ENCODE measurements at places on chromosomes 7 and 10.

DNA sequence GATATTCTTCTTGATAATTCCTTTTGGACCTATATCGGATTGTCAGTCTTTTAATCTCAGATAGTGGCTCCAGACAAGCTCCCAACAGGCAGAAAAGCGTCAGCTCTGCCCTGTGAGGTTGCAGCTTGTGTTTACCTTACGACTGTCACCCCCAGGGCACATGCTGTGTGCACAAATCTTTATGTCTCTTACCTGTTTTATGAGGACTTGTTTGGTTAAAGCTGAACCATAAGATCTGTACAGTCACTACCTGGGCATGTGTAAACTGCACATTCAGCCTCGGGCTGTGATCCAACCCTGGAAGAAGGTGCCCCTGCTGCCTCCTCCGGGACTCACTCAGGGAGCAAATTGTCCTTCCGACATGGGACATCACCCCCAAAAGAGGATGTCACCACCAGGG, 119.8 kb downstream of the GALNT17 start:
- no peak for DNase-seq

- DNase-seq, result no peak
Measured at GRCh38 chr7:155847821-155848435, 35.7 kb upstream of the SHH start.

- DNase-seq, result no peak
Measured at GRCh38 chr10:30788307-30788706, 158.8 kb upstream of the LYZL2 start.

- DNase-seq, result no peak
Measured at GRCh38 chr10:71493741-71494140, 97.0 kb downstream of the CDH23 start.

DNA sequence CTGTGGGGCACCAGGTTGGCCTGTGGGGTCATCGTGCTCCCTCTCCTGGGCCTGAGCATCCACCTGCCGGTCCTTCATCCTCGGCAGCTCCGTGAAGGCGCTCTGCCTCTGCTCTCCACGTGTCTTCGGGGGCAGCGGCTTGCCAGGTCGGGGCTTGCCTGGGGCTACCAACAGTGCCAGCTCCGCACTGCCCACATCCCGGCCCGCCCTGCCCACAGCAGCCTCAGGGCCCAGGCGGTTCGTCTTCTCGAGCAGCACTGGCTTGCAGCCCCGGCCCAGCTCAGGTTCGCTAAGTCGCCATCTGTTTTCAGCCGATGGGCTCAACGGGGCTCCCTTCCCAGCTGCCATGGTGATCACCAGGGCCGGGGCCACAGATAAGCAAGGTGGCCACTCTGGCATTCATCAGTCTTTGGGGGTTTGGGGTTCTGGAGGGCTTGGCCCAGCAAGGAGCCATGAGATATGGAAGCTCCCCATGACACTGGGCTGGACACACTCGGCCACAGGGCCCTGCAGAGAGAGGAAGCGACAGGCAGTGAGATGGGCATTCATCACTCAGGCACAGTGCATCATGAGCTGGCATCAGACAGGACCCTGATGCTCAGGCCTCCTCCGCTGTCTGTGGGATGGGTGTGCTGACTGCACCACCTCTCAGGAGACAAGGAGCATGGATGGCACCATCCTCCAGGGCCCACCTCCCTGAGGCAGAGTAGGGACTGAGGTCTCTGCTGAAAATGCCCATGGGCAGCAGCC, 15.5 kb downstream of the ZNF488 start:
- no peak for DNase-seq

GRCh38 chr10:104577163-104577562, 63.9 kb upstream of the SORCS3 start:
- DNase-seq, result no peak

DNA sequence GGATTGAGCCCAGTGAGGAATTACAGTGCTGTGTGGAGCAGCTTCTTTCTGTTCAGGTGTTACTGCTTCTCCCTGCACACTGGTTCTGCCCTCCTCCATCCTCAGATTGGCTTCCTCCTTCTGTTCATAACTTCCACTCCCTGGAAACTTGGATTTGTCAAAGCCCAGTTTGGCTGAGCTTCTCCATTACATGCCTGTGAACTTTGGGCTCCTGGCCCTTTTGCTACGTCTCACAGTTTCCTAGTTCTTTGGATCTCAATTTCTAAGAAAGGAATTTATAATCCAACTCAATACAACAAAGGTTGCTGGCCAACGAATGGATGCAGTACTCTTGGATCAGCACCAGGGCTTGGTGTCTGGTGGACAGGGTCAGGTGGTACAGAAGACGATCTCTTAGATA, 318.1 kb downstream of the RPS24 start:
- no peak for DNase-seq

DNA sequence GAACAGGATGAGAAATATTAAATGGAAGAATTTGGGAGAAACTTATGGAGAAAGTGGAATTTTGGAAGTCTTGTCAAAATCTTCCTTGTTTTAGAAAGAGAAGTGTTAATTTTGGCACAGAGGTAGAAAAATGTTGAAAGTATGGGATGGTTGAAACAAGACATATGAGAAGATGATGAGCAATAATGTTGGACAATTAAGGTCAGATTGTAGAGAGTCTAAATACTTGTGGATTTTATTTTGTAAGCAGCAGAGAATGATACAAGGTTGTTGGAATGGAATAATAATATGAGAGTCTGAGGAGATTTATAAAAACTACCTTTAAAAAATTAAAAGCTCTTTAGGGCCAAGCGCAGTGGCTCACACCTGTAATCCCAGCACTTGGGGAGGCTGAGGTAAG, 34.6 kb downstream of the PHTF2 start:
- no peak for DNase-seq

DNA sequence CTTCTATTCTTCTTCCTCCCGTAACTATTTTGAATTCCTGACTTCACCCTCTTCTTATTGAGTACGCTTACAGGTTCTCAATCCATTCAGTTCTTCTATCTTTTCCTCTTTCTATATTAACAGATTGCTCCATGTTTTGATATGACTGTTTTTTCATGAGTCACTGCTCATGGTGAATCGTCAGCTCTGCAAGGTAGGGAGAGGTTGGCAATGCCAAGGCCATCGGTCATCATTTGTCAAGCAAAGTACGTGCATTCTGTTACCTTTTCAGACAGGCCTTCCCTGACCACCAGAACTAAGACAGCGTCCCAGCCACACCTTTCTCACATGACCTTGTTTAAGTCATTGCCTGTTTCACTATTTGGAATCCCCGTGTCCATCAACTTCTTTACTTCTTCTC, 1001.9 kb upstream of the SORCS1 start:
- DNase-seq, result no peak

GRCh38 chr10:130080461-130080814, 30.2 kb downstream of the C10orf143 start:
- DNase-seq, result no peak

DNA sequence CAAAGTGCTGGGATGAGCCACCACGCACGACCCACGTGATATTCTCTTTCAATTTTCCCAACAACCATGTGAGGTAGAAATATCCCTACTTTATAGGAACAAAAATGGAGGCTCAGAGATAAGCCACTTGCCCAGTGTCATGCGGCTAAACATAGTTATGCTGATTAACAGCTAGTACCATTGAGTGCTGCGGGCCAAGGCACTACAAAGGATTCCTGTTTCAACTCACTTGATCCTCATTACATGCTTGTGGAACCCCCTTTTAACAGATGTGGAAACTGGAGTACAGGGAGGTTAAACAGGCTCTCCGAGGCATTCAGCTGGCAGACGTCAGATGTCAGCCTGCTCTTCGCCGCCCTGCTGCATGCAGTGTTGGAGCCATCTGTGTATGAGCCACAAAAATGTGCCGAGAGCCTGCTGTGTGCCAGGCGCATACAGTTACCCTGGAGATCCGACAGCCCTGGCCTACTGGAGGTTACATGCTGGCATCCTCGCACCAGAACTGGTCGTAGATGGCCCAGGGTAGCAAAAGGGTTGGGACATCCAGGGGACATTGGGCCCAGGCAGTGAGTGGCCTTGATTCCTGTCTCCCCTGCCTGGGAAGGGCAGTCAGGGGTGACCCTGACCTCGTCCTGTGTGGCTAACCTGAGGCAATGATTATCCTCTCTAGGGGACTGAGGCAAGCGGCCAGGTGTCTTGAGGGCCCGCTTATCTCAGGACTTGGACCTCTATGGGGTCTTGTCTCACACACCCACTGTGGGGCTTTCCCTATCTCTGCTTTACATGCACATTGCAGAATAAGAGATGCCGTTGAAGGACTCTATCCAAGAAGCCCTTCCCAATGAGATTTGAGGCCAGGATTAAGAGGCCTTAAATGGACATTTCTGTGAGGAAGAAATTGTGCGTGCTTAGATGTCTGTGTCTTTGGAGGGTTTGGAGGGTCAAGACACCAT, 18.5 kb upstream of the SRGN start:
- DNase-seq, result no peak

- DNase-seq, result no peak
Measured at GRCh38 chr10:99917963-99918825, 91.6 kb downstream of the DNMBP start.

DNA sequence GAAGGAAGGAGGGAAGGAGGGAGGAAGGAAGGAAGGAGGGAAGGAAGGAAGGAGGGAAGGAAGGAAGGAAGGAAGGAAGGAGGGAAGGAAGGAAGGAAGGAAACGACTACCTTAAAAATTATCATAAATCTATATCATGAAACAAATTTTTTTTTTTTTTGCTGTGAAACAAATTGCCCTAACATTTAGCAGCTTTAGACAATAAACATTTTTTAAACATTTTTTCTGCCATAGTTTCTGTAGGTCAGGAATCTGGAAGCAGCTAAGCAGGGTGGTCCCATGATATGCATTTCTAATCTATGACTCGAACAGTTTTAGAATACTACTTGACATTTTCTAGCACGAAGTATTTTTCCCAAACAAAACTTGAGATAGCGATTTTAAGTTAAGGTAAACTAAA, 42.9 kb upstream of the TSPAN13 start:
- no peak for DNase-seq

- no peak for DNase-seq
Measured at GRCh38 chr10:63689768-63690167, 168.6 kb downstream of the REEP3 start.

DNA sequence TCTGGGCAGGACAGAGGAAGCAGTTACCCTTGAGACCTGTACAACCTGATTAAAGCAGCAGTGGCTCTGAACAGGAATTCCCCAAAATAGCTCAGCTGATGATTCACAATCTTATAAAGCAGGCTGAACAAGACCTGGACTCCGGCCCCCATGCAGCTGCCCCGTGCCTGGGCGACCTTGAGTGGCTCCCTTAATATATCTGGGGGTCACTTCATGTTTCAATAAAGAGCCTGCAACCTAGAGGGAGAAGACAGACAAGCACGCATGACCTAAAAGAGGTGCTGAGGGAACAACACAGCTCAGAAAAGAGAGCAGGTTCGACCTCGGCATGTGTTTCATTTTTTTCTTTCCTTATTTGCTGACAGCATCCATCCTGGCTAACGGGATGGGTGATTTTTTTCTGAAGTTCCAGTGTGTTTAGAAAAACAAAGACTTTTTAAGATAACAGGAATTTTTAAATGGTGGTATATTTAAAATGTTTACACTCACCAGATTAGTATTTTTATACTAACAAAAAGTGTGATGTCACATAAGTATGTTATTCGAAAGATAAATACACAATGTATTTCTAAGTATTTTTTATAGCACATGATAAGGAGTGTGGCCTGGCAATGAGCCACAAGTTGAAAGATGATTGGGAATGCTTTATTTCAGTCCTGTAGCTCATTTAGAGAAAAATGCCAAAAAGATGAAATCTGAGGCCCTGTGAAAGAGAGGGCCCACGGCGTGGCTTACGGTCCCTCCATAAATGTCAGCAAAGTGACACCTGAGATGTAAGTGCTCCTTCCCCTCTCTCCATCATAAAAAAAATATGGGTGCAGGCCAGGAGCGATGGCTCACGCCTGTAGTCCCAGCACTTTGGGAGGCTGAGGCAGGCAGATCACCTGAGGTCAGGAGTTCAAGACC, 161.3 kb downstream of the SLIT1 start:
- DNase-seq, result no peak

DNA sequence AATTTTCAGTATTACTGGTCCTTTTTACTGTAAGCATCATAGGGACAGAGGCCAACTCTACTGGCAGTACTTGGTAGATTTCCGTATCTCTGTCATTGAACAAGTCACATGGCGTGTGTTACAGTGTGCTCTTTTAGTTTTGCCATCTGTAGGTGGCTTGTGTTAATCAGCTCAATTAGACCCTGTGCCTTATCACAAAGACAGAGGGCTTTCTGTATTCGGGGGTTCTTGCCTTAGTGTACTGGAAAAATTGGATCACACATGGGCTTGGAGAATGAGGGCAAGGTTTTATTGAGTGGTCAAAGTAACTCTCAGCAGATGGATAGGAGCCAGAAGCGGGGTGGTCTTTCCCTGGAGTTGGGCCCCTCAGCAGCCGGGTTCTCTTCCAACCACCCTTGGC, 21.3 kb upstream of the LRGUK start:
- no peak for DNase-seq

- DNase-seq, result no peak
Measured at GRCh38 chr10:117264782-117265181, 23.9 kb downstream of the SLC18A2 start.

GRCh38 chr7:601595-602340, 82.1 kb upstream of the PDGFA start:
- DNase-seq, result no peak

- no peak for DNase-seq
Measured at GRCh38 chr7:129503725-129504124, 1.4 kb downstream of the SMKR1 start.

GRCh38 chr10:70418229-70418628, 14.3 kb downstream of the EIF4EBP2 start:
- DNase-seq, result no peak

- no peak for DNase-seq
Measured at GRCh38 chr7:145957160-145957890, 159.3 kb upstream of the CNTNAP2 start.

GRCh38 chr10:65355141-65355680, 1570.6 kb upstream of the LRRTM3 start:
- no peak for DNase-seq

DNA sequence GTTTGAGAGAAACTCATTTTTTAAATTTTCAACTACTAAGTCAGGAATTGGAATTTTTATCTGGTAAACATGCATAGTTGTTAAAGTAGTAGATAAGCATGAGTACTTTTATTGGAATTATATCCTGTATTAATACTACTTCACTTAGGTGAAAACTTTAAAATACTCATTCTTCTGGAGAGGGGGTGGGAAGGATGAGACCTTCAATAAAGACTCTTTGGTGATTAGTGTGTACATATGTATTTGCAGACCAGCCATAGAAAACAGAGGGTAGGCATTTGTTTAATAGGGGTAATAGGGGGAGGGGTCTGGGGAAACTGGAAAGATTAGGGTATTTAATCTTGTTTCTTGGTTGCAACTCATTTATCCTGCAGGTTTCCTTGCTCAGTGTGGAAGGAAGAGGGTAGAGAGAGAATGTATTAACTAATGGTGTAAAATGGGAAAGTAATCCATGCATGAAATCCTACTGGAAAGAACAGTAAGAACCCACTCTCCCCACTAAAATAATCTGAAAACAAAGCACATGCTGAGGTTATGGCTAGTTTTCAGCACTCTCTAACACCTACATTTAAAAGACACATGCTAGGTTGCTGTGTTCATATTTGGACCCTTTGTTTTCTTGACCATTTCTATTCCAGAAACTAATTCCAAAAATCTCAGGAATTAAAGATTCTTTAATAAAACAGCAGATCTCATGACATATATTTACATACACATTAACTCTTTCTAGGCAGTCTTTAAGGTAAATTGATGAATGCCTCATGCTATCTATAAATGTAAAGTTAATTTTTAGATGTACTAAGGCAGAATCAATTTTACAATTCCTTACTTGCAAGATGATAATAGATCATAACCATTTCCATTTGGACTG, 6.2 kb upstream of the IGF2BP3 start:
- DNase-seq, result no peak

Measured in NCI-H1105 (cell line).